ENCODE measurements at places on chromosomes 16 and 17. TPM values are rescaled to one million over a fixed set of nuclear protein-coding genes. Genes with fewer than 3 reads are reported as not detected.

DNA sequence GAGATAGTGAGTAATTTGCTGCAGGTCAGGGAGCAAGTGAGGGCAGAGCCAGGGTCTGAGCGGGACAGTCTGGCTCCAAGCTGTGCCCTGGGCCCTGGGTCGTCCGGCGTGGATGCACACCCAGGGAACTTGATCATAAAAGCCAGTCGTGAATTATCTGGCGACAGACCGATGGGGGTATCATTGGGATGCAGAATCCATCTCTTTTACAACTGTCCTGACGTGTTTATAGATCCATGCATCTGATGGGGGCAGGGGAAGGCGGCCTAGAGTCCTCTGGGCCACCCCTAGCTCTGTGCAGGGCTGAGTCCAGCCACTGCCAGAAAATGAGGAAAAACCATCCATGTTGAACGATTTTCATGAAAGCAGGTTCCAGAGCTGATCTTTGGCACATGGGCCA, 332.8 kb downstream of the C16orf95 start:
- no peak overlapping the region for H3K27ac ChIP-seq
- no peaks in the 10 kb centered on the region for H3K27me3 ChIP-seq
- no peaks in the 10 kb centered on the region for H3K4me1 ChIP-seq
- DNase-seq = no peak
- H3K36me3 ChIP-seq = no peaks in the 10 kb centered on the region

UNC45B gene
- total RNA-seq = not detected

PERCC1 gene
- total RNA-seq = not detected

HES7 gene
- total RNA-seq = 1.5 TPM

Measured in activated CD4-positive, alpha-beta T cell treated with anti-CD3 and anti-CD28 coated beads, Interleukin-2, amount 10 ng/mL, durations not matched to agents 24 days and 14 days (primary cell).